ENCODE measurements at places on chromosomes 6 and 20.

GRCh38 chr6:39490108-39490507, 167.6 kb upstream of the KCNK16 start:
- no peak for DNase-seq

DNA sequence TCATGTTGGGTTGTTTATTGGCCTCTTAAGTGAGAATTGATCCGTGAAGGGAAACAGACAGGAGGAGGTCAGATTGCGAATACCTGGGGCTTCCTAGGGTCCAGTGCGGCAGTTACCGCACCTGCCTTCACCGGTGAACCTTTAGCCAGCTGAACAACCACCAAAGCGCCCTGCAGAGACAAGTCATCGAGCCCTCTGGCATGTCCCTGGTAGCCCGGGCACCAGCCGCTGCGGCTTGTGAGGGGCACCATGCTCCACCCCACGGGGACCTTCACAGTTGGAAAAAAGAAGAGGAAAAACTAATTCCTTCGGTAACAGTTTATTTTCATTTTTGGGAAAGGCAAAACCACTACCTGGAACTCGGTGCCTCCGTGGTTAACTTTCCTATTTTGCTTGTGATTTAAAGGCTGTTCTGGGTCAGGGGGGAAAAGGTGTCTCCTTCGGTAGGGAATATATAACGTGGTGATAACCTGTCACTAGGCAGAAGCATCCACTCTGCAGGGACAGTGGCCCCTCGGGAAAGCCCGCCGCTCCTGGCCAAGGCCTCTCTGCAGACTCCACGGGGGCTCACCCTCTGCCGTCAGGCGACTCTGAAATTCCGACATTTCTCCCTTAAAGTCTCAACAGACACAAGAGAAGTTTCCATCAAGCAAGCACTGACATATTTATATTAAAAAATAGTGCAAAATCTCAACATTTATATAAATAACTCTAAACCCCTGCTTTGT, 30.7 kb upstream of the ZBP1 start:
- DNase-seq = no peak

DNA sequence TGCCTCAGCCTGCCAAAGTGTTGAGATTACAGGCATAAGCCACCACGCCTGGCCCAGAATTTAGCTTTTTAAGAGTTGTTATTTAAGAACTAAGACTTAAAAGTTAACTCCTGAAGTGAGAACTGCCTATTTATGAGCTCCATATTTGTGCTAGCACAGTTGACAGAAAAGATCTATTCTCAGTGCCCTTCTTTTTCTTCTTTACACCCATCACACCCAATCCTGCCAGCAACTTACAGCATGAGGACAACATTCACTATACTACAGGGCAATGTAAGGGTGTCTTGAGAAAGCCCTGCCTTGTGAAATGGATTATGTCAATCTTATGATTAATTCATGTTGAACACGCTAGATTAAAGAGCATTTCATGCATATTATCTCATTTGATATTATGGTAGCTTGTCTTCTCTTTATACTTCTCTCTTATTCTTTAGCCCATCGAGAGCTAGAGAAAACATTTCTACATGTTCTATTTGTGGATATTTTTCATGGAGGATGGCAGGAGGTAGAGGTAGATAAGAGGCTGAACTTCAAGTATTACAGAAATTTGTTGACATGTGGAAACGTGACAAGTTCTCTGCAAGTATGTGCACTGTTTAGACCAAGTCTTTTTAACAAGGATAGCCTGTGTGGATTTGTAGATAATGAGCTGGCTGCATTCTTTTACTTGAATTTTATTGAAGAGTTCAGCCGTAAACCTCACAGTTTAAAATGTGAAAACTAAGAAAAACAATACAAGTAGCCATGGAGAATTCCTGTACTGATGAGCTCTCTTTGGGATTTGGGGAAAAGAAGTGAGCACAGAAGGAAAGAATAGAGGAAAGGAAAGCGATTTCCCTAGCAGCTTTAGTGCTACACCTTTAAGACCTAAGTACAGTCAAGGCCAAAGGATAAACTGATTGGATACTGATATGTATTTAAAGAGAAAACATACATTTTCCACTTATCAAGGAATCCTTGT, 212.2 kb downstream of the ARHGAP18 start:
- DNase-seq = no peak

DNA sequence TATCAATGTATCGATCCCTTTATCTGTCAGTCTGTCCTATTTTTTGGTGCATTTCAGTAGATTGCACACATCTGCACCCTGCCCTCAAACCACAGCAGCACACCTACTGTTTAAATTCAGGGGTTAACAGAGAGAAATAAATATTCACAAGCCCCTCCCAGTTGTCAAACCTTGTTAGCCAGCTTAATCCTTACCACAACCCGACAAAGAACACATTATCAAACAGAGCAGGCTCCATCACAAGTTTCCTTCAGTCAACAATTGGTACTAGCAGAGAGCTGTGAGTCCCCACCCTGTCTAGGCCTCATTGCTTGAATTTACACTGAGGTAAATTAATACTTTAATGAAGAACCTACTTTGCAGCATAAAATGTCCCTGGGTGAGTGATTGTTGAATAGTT, 249.8 kb downstream of the FNDC1 start:
- no peak for DNase-seq

- DNase-seq = no peak
These were observed 53.6 kb upstream of the TNFAIP3 start for GRCh38 chr6:137813308-137813970.

DNA sequence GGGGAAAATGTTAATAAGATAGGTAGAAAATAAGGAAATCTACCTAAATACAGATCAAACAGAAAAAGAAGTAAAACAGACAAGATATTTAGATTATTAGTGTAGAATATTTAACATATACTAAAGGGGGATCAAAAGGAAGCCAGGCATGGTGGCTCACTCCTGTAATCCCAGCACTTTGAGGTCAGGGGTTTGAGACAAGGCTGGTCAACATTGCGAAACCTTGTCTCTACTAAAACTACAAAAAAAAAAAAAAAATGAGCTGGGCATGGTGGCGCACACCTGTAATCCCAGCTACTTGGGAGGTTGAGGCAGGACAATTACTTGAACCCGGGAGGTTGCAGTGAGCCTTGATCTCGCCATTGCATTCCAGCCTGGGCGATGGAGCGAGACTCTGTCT, 55.5 kb downstream of the AFDN start:
- no peak for DNase-seq

DNA sequence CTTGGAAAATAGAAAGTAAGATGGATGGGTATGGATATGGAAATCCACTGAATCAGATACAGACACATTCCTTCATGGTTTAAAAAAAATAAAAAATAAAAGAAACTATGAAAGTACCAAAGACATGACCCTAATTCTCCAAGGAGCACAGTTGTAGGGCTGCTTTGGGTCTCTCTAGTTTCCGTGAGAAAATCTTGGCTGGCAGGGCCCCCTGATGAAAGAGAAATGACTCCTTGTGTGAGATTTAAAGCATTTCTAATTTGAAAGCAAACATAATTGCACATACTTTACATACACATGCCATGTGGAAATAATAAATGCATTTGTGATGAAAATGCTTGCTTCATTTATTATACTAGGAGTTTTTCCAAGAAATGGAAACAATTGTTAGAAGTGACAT, 593.9 kb upstream of the BTBD3 start:
- no peak for DNase-seq

DNA sequence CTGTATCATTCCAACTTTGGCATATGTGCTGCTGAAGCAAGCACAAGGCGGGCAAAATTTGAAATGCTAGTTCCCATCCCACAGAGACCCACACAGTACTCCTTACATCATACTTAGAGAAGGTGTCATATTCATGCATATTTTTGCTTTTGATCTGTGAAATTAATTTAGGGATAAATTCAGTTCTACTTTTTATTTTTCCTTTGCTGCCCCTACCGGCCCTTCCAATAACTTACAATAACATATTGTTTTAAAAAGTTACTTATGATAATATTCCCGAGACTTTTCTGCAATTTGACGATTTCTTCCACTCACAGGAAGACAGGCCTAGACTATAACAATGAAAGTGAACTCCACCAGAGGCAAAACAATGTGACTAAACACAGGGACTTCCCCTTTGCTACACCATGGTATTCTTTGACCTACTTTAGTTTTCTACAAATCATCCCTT, 35.0 kb downstream of the SESN1 start:
- DNase-seq = no peak

DNA sequence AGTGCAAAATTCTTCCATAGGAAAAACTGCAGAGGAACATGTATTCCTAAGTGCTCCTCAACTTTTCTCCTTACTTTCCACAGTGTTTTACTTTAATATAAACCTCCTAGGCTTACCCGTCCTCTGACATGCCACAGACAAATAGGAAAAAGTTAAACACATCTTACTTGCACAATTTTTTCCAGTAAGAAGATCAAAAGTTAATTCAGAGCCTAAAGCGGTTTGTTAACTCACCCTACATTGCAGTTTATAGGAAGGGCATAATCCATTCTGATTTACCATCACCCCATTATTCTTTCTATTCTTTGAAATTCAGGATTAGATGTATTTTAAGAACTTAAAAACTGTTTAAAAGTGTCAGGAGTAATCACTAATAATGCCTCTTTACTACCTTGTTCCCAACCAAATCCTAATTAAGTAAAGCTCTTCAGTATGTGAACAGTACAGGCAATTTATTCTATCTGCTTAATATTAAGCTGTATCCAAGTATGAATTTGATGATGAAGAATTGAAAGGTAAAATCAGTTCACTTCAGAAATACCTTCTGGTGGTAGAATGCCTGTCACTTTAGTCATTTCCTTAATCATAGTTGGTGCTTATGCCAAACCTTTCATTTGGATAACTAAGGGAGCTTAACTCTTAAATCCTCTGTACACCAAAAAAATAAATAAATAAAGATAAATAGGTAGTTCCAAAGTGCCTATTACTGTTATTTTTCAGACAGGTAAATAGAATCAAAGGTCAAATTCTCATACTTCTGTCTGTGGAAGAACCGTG, 292.0 kb downstream of the ALDH8A1 start:
- DNase-seq = no peak

- DNase-seq = no peak
These were observed 133.6 kb upstream of the CITED2 start for GRCh38 chr6:139508023-139508422.

DNA sequence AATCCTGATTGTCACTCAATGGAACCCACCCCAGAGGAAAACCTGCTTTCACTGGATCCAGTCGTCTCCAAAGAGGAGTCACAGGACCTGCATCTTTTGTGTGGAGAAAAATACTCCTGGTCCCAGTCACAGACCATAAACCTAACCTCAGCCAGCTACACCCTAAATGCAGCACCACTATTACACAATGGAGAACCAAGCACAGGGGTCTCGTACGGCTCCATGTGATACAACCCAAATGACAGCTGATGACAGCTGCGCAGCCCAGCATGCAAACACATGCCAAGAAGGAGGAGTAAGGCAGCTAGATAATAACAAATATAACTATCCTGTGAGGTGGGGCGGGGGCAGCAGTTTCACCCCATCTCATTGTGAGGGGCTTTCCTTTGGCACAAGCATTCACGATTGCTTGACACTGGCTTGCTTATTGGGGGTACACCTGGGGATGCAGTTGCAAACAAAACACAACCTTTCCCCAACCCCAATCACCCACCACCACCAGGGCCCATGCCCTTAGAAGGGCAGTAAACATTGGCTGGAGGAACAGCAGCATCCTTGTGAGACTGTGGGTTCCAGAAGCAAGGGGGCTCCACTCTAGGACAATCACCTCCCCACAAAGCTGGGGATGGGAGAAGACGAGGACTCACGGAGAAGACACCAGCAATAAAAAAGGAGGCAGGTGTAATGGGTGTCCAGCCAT, 51.5 kb downstream of the TRERF1 start:
- no peak for DNase-seq

GRCh38 chr20:63699466-63700198, 3.2 kb downstream of the TNFRSF6B start:
- DNase-seq = no peak

- DNase-seq = no peak
These were observed 15.0 kb downstream of the MBOAT1 start for GRCh38 chr6:20197251-20197650.

DNA sequence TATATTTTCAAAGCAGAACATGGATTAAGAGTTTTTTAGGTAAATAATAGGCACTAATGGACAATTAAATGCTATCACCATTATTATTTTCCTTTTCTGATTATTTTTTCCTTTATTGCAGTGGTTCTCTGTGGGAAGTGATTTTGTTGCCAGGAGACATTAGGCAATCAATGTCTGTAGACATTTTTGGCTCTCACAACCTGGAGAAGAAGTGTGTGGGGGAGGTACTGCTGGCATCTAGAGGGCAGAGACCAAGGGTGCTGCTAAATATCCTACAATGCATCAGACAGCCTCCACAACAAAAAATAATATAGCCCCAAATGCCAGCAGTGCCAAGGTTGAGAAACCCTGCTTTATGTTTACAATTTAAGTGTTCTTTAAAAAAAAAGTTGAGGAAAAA, 8.3 kb downstream of the IFNGR1 start:
- no peak for DNase-seq

- no peak for DNase-seq
These were observed 92.4 kb downstream of the GJA10 start for GRCh38 chr6:89986650-89987074.

GRCh38 chr6:87244380-87244779, 78.0 kb upstream of the SMIM8 start:
- DNase-seq = no peak

- no peak for DNase-seq
These were observed 94.4 kb upstream of the PRDM1 start for GRCh38 chr6:105991561-105992314.

DNA sequence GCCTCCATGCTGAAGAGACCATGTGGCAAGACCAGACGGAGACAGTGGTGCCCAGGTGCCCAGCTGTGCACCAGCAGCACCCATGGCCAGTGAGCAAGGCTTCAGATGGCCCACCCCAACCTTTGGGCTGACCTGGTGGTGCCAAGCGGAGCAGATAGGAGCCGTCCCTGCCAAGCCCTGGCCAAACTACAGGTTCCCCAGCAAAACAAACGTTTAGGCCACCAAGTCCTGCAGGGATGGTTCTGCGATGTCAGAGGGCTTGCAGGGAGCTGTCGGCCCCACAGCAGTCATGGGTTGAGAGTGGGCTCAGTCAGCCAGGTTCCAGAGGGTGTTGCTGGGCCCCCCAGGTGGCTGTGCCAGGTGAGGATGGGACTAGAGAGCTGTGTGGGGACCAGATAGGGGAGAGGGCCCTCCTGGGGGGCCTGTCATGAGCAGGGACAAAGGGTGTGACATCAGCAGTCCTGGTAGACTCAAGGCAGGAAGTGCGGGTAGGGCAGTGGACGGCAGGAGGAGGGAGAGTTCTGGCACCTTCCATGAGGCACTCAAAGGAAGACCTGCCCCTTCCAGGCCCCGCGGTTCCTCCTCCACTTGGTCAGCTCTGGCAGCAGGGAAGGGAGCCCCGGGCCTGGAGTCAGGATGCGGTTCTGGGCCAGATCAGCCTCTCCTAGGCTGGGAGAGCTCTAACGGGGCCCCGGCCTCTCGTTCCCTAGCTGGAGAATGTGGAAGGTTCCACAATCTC, 342.4 kb downstream of the ZFAND3 start:
- DNase-seq = no peak
